B cell (primary cell): ENCODE measurements at places on chromosomes 11 and 22.

GRCh38 chr22:20463324-20464095 lies 25.9 kb upstream of the SCARF2 start:
- DNase-seq: peak; percentile 82

DNA sequence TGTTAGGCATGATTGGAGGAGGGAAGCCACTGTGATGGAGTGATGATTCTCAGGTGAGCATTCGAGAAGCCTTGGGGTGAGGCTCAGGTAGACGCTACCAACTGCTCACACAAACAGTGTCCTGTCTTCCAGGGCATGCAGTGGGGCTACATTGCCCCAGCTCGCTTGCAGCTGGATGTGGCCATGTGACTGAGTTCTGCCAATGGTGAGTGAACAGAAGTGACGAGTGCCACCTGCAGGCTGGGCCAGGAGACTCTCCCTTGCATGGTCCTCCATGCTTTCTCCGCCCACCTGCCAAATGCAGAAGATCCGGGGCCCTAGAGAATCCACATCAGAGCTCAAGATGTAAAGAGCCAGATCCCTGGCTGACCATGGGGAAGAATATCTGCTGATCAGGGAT lies 195.9 kb downstream of the BCR start:
- DNase-seq: peak; percentile 41

GRCh38 chr11:96393753-96394348 lies 4.0 kb downstream of the JRKL start:
- DNase-seq: peak; percentile 54

- no peak for DNase-seq
Observed at GRCh38 chr11:59164028-59164427, 7.9 kb upstream of the DTX4 start.

- DNase-seq: no peak
Observed at GRCh38 chr11:95505927-95506426, 275.0 kb upstream of the SESN3 start.

- DNase-seq: no peak
Observed at GRCh38 chr22:19207884-19208283, 29.3 kb upstream of the SLC25A1 start.

- no peak for DNase-seq
Observed at GRCh38 chr11:96122601-96123074, 198.7 kb upstream of the MTMR2 start.

DNA sequence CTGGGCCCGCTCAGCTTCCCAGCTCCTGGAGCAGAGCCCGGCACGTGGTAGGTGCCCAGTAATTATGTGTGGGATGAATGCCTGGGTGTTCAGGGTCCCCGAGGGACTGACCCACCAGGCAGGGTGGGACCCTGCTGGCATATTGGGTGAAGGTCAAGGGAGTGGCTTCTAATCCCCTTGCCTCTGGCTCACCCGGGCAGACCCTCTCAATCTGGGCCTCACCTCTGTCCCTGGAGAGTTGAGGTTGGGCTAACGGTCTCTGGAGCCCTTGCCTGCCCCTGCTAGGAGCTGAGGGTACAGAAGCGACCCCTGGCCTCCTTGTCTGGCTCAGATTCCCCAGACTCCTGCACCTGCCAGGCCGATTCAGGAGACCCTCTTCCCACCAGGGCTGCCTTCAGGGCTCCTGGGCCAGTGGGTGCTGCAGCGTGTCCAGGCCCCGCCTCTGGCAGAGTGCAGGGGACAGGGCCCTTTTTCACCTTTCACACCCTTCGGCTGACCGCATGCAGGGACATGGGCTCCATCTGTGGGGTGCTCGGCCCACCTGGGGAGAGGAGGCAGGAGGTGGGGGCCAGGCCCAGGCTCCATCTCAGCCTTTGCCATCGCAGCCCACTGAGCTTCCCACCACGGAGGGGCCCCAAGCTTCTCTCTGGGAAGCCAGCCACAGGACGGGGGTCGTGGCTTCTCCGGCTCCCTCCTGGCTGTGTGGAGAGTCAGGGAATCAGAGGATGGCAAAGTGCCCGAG lies 3.8 kb upstream of the CTSD start:
- DNase-seq: no peak

DNA sequence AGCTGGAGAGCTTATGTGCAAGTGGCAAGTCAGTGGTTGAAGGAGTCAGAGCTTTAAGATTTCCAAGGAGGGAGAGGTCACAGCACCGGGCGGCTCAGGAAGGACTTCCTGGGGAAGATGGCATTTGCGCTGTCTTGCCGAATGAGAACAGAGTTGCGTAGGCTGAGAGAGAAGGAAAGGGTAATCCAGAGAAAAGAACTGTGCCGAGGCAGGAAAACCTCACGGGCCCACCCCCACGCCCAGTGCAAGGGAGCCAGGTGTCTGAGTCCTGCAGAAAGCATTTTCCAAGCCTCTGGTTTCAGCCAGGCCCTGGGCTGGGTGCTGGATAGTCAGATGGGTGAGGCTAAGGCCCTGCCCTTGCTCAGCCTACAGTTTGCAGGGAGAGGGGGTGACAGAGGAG lies 3.2 kb upstream of the AP1B1 start:
- DNase-seq: no peak

GRCh38 chr11:67646535-67647336 lies 3.8 kb downstream of the ACY3 start:
- DNase-seq: peak; percentile 88

- no peak for DNase-seq
Observed at GRCh38 chr11:60769273-60769672, 12.6 kb downstream of the MS4A15 start.

- no peak for DNase-seq
Observed at GRCh38 chr22:39524089-39524752, 3.9 kb downstream of the ATF4 start.

- DNase-seq: peak; percentile 74
Observed at GRCh38 chr22:50247748-50248147, 2.9 kb upstream of the TUBGCP6 start.

- DNase-seq: no peak
Observed at GRCh38 chr11:75600356-75600755, 38.3 kb downstream of the SERPINH1 start.

DNA sequence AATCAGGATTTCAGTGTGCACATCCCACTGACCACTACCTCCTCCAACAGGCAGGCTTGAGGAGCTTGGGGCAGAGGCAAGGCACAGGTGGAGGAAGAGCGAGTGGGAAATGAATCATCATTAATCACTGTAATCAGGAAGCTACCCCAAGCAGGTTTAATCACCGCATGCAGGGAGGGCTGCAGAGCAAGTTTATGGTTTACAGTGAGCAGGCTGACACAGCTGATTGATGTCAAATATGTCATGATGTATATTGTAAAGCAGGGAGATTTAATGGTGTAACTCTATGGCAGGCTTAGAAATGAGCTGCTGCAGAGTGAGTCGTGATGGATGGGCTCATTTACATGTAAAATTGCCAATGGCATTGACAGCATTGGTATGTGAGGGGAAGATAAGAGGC lies 441.0 kb downstream of the NTM start:
- no peak for DNase-seq

DNA sequence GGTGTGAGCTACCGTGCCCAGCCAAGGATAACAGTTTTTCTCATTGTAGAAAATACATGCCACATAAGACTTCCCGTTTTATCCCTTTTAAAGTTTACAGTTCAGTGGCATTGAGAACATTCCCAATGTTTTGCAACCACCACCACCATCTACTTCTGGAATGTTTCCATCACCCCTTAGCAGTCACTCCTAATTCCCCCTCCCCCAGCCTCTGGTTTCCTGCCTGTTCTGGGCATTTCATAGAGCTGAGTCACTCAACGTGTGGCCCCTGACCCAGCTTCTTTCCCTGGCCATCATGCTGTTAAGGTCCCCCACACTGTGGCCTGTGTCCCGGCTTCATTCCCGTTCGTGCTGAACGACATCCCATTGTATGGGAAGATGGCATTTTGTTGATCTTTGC lies 30.7 kb downstream of the FGF4 start:
- no peak for DNase-seq

DNA sequence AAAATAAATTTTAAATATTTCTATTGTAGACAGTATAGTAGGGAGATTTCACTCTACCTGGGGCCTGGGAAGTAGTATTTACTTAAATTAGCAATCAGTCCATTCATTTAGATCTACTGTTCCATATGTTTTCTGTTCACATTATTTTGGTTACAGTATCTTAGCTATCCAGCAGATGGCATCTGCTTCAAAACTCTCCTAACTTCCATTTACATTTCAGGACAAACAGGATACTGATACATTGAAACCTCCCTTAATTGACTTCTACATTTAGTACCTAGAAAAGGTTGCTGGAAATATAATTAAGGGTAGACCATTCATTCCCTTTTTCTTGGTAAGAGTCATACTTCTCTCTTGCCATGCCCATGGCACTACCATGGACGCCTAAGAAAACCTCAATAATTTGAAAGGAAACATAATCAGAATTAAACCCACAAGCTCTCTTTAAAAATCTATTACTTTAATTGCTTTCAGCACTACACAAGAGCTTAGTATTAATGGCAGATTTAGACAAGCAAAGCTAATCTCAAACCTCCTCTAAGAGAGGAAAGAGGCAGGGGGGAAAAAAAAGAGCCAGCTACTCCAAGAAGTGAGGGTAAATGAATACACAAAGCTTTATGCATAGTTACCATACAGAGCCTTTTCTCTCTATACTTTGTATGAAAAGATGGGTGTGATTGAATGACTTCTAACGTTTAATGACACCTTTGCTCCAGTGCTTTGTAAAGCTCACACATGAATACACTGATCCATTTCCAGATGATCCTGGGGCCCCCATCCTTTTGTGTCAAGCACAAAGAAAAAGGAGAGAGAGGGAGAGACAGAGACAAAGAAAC lies 131.2 kb upstream of the MTMR2 start:
- peak; percentile 51 for DNase-seq

- no peak for DNase-seq
Observed at GRCh38 chr11:118928870-118929500, 3.3 kb upstream of the BCL9L start.

GRCh38 chr11:62489204-62489603 lies 57.4 kb downstream of the AHNAK start:
- no peak for DNase-seq

DNA sequence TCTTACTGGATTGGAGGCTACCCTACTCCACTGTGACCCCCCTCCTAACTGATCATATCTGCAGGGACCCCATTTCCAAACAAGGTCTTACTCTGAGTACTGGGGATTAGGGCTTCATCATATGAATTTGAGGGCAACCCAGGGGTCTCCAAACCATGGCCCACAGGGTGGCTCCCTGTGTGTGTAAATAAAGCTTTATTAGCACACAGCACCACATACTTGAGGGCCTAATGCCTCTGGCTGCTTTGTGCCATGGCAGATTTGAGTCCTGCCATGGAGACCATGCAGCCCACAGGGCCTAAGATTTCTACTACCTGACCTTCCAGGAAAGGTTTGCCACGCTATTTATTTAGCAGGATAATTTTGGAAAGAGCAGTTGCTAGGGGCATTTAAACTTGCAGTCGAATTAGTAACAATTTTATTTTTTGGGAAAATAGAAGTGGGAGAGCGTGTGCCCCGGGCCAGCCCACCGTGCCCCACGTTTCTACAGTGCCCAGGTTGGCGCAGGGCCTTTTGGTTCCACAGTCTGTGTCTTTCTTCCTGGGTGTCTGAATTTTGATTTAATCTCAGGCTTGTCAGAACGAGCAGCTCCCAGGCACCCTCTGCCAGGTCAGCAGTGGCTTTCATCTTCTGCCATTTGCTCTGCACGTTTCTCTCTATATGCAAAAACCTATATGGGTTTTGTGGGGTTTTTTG lies 92.3 kb downstream of the KCNQ1 start:
- DNase-seq: no peak
